Activated CD4-positive, alpha-beta T cell treated with anti-CD3 and anti-CD28 coated beads, Interleukin-2, amount 10 ng/mL, durations not matched to agents 24 days and 14 days (primary cell): ENCODE measurements at places on chromosomes 4 and X. TPM values are rescaled to one million over a fixed set of nuclear protein-coding genes. Genes with fewer than 3 reads are reported as not detected.

DNA sequence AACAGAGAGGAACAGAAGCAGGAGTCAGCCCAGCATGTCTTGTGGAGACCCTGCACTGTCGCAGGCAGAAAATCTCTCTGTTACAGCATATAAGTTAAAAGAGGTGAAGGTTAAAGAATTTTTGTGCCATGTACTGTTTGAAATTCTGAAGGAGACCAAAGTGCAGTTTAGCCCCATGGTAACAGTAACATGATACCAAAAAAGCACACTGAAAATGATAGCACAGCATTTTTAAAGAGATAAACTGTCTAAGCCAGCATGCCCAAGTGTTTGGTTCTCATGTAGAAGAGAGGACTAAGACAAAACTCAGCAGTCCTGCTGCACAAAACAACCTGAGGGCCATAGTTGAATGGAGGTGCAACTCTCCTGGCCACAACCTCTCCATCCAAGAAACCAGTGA lies 41.9 kb upstream of the PARM1 start:
- no peaks in the 10 kb centered on the region for H3K27me3 ChIP-seq
- no peaks in the 10 kb centered on the region for H3K36me3 ChIP-seq
- no peak overlapping the region for H3K27ac ChIP-seq
- H3K4me1 ChIP-seq: no peaks in the 10 kb centered on the region

DNA sequence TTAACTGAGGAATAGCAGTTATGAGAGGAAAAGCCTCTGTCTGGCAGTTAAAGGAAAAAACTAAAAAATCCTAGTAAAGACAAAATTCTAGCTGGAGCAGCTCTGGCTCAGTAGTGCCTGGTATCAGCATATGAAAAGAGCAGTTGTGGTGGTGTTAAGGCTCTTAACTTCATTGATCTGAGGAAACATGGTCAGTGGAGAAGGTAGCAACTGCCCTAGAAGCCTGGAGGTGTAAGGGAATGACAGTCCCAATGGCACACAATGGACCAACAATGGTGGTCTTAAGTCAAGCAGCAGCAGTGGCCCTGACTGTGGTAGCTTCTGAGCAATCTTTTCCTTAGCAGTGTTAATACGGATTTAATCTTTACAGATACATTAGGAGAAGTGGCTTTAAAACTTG lies 189.6 kb upstream of the POF1B start:
- no peak overlapping the region for H3K4me3 ChIP-seq
- H3K27ac ChIP-seq: no peak overlapping the region
- no peak for DNase-seq
- H3K4me1 ChIP-seq: peaks cover 3% of the 10 kb centered on the region
- H3K36me3 ChIP-seq: no peaks in the 10 kb centered on the region
- no peaks in the 10 kb centered on the region for H3K27me3 ChIP-seq

- no peak for DNase-seq
- H3K27me3 ChIP-seq: no peaks in the 10 kb centered on the region
- H3K36me3 ChIP-seq: no peaks in the 10 kb centered on the region
- no peak overlapping the region for H3K27ac ChIP-seq
These were observed 179.8 kb downstream of the KLHL4 start for GRCh38 chrX:87697409-87697808.

CSAG2 gene
- not detected in 2 replicates for total RNA-seq

EMCN gene
- total RNA-seq: not detected in 2 replicates

PNMA6F gene
- total RNA-seq: not detected in 2 replicates

NUDT10 gene
- total RNA-seq: 0.28 and 0.51 TPM in 2 replicates

DNA sequence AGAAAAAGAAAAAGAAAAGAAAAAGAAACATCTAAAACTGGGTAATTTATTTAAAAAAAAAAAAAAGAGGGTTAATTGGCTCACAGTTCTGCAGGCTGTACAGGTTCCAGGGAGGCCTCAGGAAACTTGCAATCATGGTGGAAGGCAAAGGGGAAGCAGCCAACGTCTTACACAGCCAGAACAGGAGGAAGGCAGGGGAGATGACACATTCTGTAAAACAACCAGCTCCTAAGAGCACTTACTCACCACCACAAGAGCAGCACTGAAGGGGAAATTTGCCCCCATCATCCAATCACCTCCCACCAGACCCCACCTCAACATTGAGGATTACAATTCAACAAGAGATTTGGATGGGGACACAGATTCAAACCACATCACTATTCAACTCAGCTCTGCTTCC lies 36.8 kb upstream of the TMEM184C start:
- no peaks in the 10 kb centered on the region for H3K4me1 ChIP-seq
- no peak overlapping the region for H3K27ac ChIP-seq
- H3K27me3 ChIP-seq: peaks cover 1% of the 10 kb centered on the region
- no peaks in the 10 kb centered on the region for H3K36me3 ChIP-seq
- H3K4me3 ChIP-seq: no peak overlapping the region

- DNase-seq: no peak
- no peak overlapping the region for H3K27ac ChIP-seq
- H3K4me3 ChIP-seq: no peak overlapping the region
- peaks cover 1% of the 10 kb centered on the region for H3K27me3 ChIP-seq
- no peaks in the 10 kb centered on the region for H3K36me3 ChIP-seq
These were observed 50.9 kb downstream of the ABCG2 start for GRCh38 chr4:88107406-88108107.
